RCC 7860 (cell line): ENCODE measurements at places on chromosomes 2 and 18.

DNA sequence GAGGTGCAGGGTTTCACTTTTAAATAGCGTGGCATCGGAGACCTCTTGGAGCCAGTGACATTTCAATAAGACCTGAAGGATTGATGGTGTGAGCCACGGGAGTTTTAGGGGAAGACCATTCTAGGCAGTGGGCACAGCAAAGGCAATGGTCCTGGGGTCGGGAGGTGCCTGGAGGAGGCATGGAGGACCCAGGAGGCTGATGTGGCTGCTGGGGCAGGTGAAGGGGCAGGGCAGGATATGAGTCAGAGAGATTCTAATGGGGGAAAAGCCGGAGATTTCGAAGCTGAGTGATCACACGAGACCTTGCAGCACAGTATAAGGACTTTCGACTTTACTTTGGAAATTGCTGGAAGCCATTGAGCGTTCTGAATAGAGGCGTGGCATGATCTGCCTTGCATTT, 79.6 kb upstream of the KCNE4 start:
- DNase-seq = no peak

DNA sequence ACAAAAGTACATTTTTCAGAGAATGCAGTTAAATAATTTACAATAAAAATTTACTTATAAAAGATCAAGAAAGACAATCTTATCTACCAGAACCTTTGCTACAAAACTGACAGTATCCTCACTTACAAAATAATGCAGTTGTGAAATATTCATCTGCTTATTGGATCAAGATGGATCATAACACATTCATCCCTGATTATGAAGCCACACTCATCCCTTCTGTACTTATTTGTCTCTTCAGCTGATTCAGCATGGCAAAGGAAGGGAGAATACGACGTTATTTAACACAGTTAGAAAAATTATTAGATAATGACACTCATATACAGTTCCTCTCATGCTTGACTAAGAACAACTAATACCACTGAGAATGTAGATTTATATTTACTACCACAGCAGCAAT, 46.4 kb downstream of the TCF4 start:
- DNase-seq = no peak

DNA sequence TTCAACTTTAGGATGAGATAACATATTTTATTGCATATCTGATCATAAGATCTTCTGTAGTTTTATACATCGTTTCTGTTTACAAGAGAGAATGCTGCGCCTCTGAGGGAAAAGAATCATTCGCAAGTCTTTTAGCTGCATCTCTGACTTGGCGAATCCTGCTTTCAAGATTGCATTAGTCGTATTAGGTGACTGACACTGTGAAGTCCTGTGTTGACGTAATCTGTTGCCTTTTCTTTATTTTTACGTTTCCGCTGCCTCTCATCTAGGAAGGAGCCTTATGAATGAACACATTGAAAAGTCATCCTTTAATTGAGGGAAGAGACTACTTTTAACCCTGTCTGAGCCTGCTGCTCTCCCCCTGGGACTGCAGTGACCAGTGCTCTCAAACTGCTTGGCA, 101.5 kb downstream of the LDLRAD4 start:
- DNase-seq = no peak

DNA sequence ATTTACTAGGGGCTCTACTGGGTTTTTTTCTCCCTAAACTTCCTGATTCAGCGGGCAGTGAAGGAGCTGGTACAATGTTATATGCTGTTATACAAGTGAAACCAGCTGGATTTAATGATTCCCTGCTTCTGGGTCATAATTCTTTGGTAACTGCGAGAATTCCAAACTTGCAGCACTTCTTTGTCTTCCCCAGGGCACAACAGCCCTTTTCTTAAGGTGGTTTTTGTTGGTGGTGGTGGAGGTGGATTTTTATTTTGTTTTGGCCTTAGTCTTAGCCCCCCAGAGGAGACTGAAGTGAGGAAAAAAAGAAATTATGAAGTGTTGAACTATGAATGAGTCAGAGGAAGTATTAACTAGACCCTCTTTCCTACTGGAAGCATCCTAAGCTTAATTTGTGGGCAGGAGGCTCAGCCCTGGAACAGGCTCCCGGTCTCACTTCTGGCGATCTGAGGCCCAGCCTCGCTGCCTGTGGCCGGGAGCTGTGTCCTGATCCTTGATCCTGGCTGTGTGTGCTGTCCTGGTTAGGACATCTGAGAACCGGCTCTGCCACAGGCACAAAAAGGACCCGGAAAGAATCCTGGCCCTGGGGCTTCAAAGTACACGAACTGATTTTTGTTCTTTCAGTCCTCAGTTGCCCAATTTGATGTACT, 141.9 kb downstream of the LYPD6B start:
- no peak for DNase-seq

DNA sequence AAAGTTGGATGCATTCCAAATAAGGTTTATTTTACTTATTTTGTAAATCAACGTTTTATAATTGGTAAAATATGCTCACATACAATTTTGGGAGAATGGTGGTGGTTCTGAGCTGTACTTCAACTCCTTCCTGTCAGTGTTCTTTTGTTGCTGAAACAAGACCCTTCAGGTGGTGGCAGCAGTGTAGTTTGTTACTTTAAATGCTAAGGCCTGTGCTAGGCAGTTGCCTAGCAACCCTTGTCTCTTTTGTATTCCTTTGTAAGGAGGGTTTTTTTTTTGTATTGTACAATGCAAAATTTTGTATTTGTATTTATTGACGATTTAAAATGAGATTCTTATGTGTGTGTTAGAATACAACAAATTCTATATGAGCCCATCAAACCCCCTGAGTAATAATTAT, 166.0 kb upstream of the FAM98A start:
- no peak for DNase-seq

GRCh38 chr2:169895294-169895985, 68.2 kb downstream of the UBR3 start:
- DNase-seq = no peak

GRCh38 chr2:130845505-130846085, 8.9 kb downstream of the ARHGEF4 start:
- DNase-seq = no peak

DNA sequence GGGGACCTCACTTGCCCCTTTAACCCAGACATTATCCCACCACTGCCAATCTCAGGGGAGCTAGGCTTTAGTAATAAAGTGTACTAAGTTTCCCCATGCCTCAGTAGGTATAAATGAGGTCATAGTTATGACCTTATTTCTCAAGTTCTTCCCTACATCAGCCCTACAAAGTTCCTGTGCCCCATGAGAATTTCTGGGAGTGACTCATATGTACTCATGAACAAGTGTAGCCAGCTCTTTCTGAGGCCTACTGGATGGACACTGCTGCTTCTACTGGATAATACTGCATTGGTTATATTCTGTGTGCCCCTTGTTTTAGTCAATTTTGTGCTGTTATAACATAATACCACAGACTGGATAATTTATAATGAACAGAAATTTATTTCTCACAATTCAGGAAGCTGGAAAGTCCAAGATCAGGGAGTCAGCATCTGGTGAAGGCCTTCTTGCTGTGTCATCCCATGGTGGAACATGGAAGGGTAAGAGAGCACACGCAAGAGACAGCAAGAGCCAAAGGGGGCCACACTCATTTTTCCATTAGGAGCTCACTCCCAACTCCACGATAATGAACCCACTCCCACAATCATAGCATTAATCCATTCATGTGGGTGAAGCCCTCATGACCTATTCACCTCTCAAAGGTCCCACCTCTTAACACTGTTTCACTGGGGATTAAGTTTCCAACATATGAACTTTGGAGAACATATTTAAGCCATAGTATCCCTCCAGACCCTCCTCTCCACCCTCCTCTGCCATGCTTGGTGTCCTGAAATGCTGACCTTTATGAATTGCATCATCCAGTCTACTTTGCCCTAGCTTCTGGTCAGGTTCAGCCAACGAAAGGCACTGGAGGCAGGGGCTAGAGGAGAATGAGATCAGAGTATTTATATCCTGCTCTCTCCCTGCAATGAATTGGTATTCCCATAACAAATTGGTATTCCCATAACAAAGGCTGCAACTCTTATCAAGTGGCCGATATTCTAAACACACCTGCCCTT, 25.4 kb upstream of the ST3GAL5 start:
- peak; percentile 64 for DNase-seq

DNA sequence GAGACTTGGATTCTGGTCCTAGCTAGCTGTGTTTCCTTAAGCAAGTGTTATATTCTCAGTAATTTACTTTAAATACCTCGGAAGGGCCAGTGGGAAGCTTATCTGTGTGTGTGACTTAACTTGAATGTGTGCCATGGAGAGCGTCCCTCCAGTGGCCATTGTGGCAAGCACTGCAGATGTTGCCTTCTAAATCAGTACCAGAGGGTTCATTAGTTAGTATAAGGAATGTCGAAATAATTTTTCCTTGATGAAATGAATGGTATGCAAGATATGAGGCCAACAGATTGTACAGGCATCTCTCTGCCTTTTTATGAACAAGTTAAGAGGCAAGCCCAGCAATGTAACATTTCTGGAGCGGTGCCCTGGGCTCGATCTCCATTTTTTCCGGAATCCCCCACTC, 52.0 kb downstream of the FBXO36 start:
- DNase-seq = no peak

DNA sequence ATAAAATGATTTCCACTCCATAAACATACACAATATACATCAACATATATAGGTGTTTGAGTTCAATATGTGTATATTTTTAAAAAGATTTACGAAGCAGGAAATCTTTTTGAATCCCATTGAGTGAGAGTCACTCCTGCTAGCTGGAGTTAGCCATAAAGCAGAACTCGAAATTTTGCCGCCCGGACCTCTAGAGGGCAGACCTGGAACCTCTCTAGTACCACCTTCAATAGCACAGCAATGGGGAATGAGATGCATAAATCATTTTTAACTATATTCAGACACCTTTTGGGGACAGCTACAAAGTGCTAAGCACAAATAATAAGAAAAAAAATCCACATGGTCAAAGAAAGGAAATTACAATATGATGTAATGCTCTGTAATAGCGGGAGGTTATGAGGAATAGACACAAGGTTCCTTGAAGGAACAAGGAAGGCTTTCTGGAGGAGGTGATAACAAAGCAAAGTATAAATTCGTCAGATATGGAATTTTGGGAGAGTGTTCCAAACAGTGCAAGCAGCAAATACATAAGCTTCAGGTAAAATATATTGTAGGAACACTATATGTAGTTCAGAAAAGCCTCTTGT, 533.4 kb downstream of the ERBB4 start:
- DNase-seq = peak; percentile 14

DNA sequence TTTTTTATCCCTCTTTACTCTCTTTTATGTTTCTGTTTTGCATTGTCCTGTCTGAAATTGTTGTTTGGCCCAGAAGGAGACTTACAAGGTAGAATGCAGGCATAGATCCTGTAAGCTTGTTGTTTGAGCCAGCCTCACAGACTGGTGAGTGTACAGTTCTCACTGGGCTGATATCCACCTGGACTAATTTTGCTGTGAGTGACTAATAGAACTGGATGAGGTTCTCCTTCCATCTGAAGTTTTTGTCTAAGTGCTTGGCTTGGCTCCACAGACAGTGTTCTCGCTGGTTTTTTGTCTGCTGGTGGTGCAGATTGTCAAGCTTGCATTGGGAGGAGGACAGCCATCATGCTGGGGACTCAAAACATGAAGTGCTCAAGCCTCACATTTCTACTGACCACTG, 495.7 kb downstream of the TSN start:
- no peak for DNase-seq

- no peak for DNase-seq
Observed at GRCh38 chr2:201866643-201867473, 60.5 kb downstream of the CDK15 start.

DNA sequence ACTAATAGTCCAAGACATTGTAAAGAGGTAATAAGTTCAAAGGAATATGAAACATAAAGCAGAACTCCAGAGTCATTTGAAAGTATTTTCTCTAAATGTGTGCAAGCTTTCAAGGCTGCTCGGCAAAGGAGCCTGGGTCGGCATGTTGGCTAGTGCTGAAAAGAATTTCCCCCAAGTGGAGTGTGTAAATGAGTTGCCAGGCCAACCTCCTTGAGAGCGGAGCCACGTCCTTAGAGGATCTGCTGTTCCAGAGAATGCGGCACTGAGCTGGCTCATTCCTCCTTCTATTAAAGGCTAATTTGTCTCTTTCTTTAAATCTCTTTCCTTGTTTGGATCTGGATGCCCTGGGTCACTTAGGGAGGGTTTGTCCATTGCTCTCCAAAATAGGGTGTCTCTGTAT, 127.5 kb downstream of the RDH14 start:
- no peak for DNase-seq

DNA sequence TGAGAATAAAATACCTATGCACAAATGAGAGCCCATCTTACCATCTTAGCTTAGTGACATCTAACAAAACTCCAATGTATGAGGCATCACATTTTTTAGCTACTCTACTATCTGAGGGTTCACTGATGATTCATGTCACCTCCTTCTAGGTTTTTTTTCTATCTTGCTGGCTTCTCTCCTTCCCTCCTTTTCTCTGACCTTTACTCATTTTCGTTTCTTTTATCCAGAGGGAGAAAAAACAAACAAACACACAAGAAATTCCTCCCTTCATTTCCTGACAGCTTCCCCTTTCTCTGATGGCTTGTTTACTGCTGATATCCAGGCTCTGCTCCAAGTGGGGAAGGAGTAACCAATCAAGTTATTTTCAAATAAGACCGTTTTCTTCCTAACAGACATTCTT, 115.1 kb downstream of the UBE2E3 start:
- no peak for DNase-seq

GRCh38 chr18:3836483-3837335, 386.7 kb downstream of the TGIF1 start:
- no peak for DNase-seq

DNA sequence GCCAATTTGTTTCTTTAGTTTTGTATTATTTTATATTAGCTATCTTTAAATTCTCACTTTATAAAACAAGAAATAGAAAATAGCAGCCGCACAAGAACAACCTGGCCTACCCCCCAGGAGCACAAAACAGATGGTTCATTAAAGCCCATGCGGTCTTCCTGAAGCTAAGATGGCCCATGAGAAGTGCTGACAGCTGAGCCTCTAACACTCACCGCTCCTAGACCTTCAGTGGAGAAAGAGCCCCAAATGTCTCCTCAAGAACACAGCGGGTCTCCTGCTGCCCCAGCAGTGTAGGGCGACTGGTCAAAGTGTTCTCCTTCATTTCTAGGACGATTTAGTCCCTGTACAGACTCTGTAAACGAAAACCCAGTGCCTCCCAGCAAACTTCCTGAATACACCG, 45.1 kb downstream of the LPIN2 start:
- DNase-seq = no peak
